BJ (cell line): ENCODE measurements at places on chromosomes 7 and 10.

DNA sequence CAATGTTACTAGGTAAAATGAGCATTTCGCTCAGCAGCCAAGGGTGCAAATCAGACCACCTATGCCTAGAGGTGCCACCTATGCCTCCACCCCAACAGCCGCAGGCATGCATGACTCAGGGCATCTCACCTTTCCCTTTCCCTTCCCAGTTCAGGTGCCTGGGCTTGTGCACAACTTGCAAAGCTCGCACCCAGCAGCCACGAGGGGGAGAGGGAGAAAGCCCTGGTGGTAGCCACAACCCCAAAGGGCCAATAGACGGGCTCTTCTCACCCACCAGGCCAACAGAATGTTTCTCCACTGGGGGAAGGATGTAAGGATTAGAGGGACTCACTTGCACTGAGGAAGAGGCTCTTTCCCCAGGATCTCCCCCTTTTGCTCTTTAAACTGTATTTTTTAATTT lies 462.3 kb upstream of the PCDH15 start:
- DNase-seq, result no peak

DNA sequence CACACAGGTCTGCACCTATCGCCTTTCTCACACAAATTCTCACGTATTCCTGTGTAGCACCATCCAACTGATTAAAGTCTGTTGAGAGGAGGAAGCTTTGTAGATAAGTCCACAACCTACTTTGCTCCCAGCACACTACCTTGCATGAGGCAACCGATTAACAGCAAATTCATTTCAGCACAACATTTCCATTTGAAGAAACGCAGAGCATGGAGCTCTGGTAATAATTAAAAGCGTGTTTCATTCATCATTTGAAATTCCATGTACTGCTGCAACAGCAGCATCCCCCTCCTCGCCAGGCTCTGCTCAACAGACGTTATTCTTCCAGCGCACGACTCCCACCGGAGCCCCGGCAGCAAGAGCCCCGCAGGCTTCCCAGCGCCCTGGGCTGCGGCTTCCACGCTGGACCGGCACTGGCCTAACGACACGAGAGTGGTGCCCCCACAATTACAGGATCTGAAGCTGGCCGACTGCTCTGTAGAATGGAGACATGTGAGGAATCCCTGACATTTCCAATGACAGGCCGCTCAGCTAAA lies 118.8 kb downstream of the DIP2C start:
- no peak for DNase-seq

GRCh38 chr7:153066711-153067110 lies 307.2 kb downstream of the ACTR3B start:
- DNase-seq, result no peak

GRCh38 chr7:11742496-11742895 lies 89.5 kb downstream of the THSD7A start:
- no peak for DNase-seq

GRCh38 chr7:102934239-102934638 lies 21.4 kb downstream of the LRRC17 start:
- no peak for DNase-seq
